EL (cell line): ENCODE measurements at places on chromosomes 16 and 17.

- DNase-seq, result no peak
Observed at GRCh38 chr16:49473131-49473530, 99.5 kb downstream of the C16orf78 start.

GRCh38 chr17:7548585-7549400, at the start of gene TNFSF12:
TSS of gene TNFSF12 (plus strand) at chr17:7549058. CDS start at chr17:7549154, 96 bp downstream.
- DNase-seq, result peak; percentile 50

DNA sequence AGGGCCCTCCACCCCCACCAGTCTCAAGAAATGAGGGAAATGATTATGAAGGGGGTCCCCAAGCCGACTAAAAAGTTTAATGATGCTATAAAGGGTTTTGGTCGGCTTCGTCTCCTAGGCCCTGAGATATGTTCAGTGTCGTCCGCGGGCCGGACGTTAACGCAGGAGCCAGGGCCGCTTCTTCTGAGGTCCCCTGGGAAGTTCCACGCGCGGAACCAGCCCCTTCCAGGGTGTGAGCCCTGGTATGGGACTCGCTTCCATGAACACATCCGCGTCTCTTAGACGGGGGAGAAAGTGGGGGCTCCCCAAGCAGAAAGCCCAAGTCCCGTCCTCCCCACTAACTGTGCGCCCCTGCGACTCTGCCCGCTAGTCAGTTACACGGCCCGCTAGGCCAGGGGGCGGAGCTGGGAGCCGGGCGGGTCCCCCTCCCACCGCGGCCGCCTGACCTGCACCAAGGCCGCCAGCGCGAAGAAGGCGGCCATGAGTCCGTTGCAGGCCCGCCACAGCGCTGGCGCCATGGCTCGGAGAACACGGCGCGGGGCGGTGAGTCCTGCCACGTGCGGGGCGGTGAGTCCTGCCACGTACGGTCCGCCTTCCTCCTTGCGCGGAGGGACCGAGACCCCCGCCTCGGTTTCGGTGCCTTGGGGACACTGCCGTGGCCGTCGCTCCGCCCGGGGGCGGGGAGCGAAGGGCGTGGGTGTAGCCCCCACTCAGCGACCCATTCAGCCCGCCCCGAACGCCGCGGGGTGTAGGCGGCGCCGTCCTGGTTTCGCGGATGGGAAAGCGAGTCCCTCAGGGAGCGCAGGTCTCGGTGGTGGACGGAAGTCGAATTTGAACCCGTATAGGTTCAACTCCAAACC, at the start of gene TMEM220:
TMEM220 (minus strand) TSS at position 690 of the 860 bp plus-strand sequence; CDS start at position 518, 172 bp downstream.
- peak; percentile 85 for DNase-seq

GRCh38 chr16:13958474-13958873, 38.5 kb downstream of the ERCC4 start:
- no peak for DNase-seq

DNA sequence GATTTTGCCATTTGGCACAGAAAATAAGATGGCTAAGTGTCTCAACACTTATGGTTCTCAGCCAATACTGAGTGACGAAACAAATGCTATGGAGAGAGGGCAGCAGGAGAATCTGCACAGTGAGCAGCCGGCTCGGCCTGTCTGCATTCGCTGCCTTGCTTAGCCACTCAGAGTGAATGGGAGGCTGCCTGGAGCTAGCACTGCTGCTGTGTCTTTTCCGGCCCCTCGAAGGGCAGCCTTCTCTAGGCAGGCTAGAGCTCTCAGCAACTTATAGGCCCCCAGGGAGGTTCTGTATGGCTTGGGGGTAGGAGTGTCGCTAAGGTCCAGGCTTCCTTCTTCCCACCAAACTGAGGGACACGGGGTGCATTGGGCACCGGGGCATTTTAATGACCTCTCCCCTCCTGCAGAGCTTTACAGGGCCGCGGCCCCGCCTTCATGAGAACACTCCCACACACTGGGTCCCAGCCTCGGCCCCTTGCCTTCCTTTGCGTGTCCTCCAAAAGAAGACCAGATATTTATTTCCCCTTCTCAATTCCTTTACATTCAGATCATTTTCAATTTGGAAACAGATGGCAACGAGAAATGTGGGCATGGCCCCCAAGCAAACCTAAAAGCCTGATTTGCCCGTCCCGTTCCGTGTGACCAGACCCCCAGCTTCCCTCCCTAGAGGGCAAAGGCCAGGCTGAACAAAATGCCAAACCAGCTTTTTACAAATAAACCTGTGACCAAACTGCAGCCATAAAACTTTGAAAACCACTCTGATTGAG, 670.9 kb downstream of the TOX3 start:
- DNase-seq, result no peak

DNA sequence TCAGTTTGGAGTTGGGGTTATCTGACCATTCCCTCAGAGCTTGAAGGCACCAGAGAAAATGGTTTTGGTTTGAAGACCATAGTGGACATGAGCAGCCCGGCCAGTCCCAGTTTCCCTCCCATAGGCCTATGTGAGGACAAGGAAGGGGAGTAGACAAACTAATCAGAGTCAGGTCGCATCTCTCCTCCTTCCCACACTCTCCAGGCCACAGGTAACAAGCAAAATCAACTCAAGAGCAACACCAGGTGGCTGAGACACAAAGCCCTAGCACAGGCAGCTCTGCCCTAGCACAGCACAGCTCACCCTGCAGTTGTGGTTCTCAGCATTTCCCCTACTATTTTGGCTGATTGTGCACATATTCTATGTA, 7.2 kb downstream of the SUPT4H1 start:
- no peak for DNase-seq

DNA sequence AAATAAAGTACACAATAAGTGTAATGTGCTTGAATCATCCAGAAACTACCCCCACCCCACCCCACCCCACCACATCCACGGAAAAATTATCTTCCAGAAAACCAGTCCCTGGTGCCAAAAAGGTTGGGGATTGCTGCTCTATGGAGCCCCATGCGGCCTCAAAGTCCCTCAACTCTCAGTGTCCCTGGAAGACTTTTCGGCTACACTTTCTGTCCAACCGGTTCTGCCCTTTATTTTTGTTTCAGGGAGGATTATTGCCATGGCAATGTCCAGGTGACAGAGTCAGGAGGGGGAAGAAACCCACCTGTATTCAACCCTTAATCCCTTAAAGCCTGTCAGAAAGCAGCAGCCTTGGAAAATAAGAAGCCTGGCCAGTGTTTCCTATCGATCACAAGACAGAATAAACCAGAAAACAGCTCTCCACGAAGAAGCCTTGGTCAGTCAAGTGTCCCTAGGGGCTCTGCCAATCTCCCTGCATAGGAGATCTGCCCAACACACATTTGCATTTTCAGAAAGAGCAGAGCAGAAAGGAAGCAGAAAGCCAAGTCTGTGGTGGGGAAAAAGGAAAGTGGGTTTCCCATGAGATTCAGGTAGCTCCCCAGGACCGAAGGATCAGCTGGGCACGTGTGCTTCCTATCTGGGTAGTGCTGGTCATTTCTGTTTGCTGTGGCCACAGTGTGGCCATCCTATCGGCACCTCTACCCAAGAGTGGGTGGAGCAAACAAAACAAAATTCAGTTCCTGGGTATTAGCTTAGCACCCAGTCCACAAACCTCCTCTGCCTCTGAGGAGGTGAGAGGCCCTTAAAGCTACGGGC, 342.7 kb downstream of the SOX9 start:
- no peak for DNase-seq

GRCh38 chr16:85579191-85579590, 33.9 kb upstream of the GSE1 start:
- DNase-seq, result no peak

GRCh38 chr17:19733953-19734526, 14.1 kb downstream of the ALDH3A1 start:
- no peak for DNase-seq

GRCh38 chr16:84360170-84360569, 8.2 kb upstream of the ATP2C2 start:
- peak; percentile 8 for DNase-seq

DNA sequence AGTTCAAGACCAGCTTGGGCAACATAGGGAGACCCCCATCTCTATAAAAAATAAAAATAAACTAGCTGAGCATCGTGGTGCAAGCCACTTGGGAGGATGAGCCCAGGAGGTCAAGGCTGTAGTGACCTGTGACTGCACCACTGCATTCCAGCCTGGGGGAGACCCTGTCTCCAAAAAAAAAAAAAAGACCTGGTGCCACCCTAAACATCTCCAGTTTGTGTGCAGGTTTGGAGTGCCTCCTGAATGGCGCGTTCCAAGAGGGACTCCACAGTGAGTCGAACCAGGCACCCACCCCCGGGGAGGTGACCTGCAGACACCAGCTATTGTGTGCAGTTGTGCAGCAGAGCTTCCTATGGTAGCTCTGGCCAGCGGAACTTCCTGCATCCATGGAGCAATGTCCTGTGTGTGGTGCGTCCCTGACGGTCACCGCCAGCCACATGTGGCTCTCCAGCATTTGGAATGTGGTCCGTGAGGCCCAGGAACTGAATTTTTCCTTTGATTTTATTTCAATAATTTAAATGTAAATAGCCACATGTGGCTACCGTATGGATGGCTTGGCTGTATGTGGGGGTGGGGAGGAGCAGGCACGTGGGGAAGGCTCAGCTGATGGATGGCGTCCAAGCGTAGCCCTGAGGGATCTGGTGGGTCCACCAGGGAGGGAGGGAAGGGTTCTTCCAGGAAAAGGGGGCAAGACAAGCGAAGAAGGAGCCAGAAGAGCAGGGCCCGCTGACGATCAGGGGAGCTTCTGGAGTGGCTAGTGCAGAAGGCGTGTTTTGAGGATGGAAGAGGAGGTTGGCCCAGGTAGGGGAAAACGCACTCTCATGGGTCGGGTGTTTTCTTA, 107.1 kb upstream of the GSE1 start:
- DNase-seq, result no peak

- DNase-seq, result peak; percentile 61
Observed at GRCh38 chr16:4273858-4274311, 1.1 kb upstream of the TFAP4 start.

- no peak for DNase-seq
Observed at GRCh38 chr17:73910821-73911515, 266.7 kb upstream of the SDK2 start.

DNA sequence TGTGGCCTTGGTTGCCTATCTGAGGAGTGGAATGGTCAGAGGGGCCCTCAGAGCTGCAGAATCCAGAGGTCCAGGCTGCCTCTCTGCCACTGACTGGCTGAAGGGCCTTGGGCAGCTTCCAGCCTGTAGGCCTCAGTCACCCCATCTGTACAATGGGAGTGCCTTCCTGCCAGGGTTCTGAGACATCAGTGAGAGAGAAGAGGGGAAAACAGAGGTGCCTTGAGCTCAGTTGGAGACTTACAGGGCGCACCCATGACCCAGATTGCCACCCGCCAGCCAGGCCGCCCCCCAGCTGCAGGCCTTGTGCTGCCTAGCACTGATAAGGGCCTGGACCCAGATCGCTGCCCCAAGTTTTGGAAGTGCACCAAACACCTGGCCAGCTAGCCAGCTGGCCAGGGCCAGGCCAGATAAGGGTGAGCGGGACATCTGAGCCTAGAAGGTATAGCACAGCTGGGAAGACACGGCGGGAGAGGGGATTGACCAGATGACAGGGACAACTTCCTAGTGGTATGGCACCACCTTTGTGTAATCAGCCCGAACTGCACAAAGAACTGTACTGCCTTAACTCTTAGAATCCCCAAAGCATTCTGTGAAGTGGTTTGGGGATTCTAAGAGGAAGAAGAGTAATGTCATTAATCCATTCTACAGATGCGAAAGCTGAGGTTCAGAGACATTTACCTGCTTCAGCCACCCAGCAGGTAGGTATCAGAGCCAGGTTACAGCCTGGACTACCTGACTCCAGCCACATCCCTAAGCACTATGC, 1.4 kb downstream of the SLC4A1 start:
- DNase-seq, result no peak

- DNase-seq, result no peak
Observed at GRCh38 chr17:10155371-10156076, 42.9 kb downstream of the GAS7 start.

DNA sequence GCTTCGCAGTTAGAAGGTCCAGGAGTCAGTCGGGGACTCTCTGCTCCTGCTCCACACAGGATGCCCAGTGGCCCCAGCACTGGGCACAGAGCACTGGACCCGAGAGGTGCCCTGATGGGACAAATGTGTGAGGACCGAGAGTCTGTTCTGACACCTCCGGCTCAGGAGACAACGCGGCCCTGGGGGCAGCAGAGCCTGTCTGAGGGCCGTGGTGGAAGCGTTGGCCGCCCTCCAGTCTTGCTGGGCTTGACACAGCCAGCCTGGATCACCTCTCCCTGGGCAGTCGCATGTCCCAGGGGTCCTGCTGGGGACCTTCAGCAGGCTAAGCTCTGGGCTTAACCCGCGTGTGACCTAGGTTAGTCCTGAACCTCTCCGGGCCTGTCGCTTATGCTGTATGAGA, 23.1 kb downstream of the LGALS9 start:
- DNase-seq, result no peak

DNA sequence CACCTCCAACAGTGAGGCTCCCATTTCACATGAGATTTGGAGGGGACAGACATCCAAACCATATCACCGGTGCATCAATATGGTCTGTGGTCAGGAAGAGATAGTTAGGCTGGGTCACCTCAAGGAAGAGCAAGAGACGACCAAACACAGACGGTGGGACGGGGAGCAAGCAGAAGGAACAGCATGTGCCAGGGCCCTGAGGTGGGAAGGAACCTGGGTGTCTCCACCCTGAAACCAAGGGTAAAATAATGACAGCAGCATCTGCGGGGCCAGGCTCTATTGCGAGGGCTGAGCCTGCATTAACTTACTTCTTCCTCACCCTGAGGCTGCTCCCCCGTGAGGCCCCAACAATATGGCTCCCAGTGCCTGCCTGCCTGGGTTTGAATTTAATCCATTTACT, 8.9 kb upstream of the PRSS21 start:
- no peak for DNase-seq

- no peak for DNase-seq
Observed at GRCh38 chr17:82929676-82930042, 89.8 kb upstream of the ZNF750 start.

DNA sequence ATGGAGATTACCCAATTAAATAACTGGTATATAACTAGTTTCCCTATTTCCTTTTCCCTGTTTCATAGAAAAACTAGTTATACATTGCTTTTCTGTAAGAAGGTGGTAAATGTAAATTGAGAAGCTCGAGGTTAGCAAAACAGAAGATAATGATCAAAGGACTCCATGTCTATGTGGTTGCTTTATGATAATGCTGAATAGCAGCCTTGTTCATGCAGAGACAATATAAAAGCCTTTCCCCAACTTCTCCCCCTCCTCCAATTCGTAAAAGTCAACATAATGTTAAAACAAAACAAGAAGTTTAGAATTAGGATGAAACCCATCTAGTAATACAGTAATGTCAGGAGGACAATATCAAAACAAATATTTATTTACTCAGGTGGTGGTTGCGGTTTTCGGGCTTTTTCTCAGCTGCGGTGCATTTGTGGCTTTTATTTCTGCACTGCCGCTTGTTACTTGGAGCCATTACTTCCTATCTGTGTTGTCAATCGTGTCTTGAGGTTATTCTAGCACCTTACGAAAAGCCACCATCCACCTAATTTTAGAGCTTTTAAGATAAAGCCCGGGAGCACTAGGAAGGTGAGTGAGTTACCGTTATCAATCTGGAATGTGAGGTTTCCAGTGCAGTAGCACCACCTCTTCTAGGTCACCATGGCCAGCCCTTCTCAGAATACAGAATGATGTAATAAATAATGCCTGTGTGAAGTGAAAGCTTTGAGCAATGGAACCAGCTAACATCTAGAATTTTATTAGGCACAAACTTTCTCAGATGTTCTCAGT, 297.5 kb downstream of the CDH13 start:
- no peak for DNase-seq
